HFF-Myc (cell line): ENCODE measurements at places on chromosomes 7 and 10.

GRCh38 chr10:70903262-70903921 is 15.0 kb upstream of the PCBD1 start:
- DNase-seq, result no peak

DNA sequence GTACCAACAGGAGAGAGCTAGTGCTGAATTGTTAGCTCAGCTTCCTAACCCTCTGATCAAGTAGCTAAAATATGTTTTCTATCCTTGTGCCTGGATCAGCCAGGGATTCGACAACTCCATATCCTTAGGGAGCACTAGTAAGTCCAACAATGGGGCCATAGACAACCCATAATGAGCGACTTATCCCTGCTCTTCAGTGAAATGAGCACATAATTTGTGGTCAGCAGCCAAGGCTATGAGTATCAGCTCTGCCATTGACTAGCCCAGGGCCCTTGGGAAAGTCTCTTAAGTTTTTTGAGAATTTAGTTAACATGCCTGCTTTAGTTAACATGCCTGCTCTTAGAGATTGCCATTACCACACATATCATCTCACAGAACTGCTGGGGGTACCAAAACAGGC is 39.3 kb downstream of the COL1A2 start:
- no peak for DNase-seq

DNA sequence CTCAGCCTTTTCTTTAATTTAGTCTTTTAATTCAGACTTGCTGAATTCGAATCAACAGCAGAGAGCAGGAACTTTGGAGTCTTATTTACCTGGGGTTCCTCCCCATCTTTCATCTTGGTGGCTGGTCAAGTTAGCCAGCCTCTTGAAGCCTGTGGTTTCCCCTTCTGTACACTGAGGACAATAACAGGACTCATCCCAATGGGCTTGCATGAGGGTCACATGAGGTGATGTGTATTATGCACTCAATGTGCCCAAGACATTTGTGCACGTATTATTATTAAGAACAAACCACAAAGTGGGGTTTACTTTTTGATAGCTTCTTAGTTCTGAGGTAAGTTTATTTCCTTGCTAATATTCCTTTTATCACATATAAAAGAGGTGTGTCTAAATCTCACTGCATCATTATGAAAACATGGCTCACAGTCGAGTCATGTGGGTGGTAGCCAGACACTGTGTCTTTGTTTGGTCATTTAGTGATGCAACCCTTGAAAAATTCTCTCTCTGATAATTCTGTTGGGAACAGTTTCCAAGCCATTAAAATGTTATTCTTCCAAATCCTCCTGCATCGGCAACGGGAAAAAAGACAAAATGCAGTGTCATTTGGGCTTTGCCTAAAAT is 86.5 kb upstream of the GRB10 start:
- DNase-seq, result no peak

GRCh38 chr7:47482013-47482875 is 99.7 kb downstream of the TNS3 start:
- peak; percentile 82 for DNase-seq
